8988T (cell line): ENCODE measurements at places on chromosomes 13 and 19.

DNA sequence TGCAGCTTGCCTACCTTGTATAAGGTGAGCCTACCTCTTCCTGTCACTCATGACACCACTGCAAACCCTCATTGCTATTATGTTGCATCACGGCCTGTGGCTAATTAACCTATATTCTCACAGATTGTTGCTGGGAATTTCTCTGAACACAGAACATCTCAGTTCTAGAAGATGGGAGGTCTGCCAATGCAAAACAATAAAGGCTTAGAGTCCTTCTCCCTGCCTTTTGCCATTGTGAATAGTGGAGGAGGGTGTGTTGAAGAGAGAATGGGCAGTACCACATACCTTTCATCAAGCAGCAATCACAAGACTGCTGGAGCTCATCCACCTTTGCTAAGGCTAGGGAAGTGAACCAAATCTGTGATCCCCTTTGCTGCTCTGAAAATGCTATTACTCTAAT is 34.4 kb downstream of the WDFY2 start:
- no peak for DNase-seq

GRCh38 chr13:77412116-77412635 is 85.3 kb upstream of the MYCBP2 start:
- no peak for DNase-seq

- DNase-seq: no peak
Measured at GRCh38 chr13:99000137-99000536, 22.3 kb upstream of the DOCK9 start.

GRCh38 chr13:65603160-65603559 is 1627.0 kb downstream of the PCDH9 start:
- no peak for DNase-seq

DNA sequence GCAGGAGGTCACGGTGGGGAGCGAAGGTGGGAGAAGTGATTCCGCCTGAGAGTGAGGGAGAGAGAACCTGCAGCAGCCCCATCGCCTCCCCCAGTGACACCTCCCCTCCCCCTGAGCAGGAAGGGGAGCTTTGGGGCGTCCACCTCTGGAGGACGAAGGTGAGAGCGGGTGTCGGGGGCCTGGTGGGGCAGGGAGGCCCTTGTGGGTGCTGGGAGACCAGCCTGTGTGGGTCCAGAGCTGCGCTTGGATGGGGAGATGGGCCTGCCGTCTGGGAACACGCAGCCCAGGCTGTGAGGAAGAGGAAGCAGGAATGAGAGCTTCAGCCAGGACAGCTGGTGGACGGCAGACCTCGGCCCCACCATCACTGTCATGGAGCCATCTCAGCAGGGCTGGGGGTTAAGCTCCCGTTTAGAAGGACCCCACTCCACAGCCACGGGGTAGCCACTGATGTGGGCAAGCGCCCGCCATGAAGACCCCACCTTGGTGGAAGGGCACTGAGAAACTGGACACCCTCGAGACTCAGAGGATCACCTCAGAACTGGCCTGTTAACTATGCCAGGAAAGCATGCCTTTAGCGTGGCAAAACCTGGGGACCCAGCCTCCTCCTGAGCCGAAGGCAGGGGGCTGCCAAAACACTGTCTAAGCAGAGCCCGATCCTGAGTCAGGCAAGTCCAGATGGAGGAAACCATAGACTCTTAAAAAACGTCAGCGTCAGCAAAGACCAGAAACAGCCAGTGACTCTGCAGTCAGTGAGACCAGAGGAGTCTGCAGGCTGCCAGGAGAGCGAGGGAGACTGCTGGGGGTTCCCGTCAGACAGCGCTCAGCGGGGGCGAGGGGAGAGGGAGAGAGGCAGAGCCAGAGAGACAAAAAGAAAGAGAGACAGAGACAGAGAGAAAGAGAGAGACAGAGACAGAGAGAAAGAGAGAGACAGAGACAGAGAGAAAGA is 6.4 kb upstream of the PROZ start:
- DNase-seq: no peak

GRCh38 chr13:76637641-76638141 is 248.5 kb downstream of the KCTD12 start:
- no peak for DNase-seq
